Umbilical cord (tissue), 2 donors: ENCODE measurements at places on chromosomes 16 and 17.
A peak's percentile ranks its signal among the peaks of the same experiment; 100 is the strongest.

- no peak for DNase-seq
Observed at GRCh38 chr16:70753694-70754325, 47.1 kb downstream of the VAC14 start.

DNA sequence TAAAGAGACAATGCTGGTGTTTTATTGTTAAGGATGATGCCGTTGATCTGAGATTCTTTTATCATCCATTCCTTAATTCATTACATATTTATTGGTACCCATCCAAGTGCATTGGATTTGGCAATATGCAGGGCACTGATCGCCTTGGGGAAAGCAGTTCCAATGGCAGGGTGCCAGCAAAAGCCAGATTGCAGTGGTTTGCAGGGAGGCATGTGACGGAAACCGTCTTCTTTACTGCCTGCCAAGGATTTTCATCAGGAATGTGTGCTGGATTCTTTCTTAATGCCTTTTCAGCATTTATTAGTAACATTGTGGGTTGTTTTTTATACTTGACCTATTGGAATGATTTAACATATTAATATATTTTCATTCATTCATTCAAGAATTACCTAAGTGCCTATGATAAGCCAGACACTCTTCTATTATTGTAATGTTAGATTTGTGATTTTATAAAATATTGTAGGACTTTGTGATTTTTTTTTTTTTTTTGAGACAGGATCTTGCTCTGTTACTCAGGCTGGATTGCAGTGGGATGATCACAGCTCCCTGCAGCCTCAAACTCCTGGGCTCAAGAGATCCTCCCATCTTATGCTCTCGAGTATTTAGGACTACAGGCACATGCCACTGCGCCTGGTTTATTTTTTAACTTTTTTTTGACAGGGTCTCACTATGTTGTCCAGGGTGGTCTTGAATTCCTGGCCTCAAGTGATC is 93.4 kb upstream of the TNRC6A start:
- peak; percentile 93 for DNase-seq

- peak; percentile 50 for DNase-seq
Observed at GRCh38 chr17:66190738-66191592, 968 bp downstream of the CEP112 start.

DNA sequence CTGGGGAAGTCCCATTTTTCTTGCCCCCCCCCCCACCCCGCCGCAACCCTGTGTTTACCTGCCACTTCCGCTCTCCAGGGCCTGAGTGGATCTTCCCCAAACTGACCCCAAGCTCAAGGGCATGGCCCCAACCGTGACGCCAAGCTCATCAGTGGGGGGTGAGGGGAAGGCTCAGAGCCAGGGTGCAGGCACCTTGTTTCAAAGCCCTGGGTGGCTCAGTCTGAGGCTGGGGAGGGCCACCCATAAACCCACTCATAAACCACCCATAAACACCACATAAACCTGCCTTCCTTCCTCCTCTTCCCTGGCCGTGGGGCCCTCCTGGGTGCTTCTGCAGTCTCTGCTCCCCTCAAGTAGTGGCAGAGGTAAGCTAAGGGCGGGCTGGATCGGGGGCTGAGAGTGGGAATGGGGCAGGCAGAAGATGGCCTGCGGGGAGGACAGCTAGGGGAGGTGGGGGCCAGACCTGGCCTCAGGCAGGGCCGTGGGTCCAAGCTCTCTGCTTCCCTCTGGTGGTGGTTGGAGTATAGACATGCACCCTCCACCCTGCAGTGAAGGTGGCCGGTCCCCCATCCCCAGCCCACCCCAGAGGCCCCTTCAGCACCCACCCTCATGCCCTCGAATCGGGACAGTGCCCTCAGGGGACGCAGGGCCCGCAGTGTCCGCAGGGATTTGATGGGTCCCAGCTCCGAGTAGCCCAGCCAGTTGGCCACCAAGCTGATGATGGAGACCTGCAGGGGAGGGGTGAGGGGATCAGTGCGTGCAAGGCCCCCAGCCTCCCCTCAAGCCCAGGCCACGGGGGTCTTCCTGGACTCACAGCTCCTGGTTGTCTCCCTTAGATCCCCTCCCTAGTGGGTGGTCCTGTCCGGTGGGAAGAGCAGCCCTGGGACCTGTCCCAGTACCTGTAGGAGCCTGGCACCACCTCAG is 14.6 kb upstream of the CD79B start:
- DNase-seq = peak; percentile 16

DNA sequence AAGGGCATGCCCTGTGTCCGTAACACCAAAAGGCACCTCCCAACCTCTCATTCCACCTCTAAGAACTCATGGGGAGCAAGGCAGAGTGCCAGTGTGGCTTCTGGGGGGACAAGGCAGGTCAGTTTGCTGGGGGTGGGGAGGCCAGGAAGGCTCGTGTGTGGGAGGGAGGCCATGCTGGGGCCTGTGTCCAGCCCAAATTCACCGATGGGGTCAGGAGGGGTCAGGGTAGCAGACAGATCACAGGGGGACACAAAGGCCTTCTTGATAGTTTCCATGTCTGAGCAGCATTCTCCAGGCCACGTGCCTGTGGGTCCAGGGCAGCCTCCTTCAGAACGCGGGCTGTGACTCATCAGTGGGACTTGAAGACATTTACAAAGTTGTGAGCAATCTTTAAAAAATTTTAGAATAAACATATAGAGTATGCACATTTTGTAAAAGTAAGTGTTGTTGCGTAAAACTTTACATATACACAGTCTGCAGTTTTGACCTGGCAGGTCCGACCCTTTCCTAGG is 20.9 kb downstream of the SPACA3 start:
- peak; percentile 89 for DNase-seq

GRCh38 chr16:17067882-17068281 is 402.9 kb downstream of the XYLT1 start:
- no peak for DNase-seq

GRCh38 chr16:79517156-79517555 is 83.4 kb downstream of the MAF start:
- no peak for DNase-seq

DNA sequence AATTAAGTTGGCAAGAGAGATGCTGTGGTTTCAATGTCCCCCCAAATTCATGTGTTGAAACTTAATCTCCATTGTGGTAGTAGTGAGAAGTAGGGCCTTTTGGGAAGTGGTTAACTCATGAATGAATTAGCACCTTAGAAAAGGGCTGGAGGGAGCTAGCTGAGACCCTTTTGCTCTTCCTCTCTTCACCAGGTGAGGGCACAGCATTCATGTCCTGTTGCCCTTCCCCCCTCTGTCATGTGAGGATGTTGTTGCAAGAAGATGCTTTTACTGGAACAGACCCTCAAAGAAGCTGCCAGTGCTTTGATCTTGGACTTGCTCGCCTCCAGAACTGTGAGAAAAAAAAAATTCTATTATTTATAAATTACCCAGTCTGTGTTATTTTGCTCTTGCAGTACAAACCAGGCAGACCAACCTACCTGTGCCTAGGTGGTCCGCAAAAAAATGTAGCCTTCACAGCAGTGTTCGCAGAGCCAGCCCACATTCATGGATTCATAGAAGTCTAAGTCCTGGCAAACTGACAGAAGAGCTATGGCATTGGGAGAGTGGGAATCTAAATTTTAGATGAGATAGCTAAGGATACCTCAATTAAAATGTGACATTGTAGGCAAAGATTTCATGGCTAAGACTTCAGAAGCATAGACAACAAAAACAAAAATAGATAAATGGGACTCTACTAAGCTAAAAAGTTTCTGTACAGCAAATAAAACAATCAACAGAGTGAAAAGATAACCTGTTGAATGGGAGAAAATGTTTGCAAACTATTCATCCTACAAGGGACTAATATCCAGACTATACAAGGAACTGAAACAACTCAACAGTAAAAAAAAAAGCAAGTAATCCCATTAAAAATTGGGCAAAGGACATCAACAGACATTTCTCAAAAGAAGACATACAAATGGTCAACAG is 32.0 kb upstream of the ABCA5 start:
- no peak for DNase-seq

DNA sequence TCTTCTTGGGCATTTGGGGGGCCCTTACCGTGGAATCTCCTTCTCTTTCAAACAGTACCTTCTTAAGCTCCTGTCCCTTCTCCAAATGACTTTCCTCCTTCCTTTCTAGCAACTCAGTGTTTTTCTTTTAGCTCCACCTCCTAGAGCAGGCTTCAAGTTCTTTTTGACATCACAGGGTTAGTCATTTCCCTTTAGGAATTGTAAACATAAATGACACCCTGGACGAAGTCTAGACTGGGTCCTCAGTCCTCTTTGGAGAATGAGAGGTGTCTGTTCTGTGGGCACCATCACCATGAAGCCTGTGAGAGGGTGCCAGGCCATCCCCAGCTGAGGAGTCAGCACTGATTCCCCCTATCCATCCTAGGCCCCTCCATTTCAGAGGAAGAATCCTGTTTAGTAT is 94.7 kb downstream of the SALL1 start:
- no peak for DNase-seq

DNA sequence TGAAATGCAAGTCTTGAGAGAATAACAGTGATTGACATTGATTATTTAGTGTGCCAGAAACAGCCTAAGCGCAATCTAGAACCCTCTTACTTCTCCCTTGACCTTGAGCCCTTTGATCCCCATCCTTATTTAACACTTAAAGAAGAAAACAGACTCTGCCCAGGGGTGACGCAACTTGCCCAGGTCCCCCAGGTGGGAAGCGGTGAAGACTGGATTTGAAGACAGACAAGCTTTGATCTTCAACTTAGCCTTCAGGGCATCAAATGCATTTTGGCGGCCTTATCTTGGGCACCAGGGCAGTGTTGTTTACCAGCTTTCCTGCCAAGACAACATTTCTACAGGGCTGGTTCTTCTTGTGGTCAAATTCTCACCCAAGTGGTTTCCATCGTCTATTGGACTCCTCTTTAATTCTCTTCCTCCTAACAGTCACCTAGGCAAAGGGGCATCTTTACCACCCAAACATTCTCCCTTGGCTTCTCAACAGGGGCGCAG is 8.9 kb upstream of the CIITA start:
- DNase-seq = no peak

DNA sequence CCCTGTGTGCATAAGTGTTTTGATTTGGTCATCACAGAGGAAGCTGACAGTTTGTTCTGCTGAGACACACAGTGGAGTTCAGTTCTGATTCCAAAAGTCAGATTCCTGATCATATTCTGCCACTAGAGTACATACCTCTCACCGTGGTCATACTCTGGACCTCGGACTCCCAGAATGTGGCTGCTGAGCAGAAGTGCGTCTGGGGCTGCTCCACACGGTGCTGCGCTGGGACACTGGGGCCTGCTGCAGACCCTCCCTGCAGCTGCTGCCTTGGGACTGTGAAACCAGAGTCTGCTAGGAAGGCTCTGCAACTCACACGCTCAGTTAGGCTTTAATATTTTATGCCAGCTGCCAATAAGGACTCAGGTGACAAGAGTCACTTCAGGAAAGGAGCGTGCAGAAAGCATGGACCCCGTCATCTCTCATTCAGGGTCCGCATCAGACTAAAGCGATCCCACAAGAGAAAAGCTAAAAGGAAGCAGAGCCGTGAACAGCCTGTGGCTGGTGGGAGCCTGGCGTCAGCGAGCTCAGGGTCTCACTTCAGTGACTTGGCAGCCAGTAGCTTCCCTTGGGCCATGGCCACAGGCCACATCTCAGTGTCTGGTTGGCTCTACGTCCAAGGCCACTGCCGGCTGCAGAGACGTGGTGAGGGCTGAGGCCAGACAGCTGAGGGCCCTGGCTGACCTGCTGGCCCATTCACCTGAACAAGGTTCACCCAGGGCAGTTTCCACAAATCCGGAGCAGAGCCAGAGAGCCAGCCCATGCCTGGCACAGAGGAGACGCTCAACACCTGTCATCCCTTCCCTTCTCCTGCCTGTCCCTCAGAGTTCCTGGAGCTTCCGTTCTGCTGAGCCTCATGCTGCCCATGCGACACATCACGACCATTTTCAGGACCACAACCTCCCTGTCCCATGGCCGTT is 24.7 kb upstream of the KIFC3 start:
- no peak for DNase-seq

DNA sequence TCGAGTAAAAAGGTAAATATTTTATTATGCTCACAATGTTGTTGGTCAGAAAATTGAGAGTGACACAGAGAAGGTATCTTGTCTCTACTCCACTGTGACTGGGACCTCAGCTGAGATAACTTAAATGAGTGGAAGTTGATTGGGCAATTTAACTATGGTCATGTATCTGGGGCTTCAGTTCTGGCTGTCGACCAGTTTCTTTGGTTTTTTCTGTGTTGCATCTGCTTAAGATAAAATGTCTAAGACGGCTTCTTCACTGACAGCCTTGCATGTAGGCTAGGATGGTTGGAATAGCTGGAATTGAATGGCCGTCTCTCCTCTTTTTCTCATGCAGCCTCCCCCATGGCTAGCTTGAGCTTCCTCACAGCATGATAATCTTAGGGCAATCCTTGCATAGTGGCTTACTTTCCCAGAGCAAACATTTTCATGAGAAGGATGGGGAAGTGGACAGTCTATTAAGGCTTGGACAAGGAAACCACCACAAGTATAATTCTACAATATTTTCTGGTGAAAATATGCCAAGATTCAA is 433.7 kb downstream of the KIF2B start:
- DNase-seq = peak; percentile 61

GRCh38 chr16:73172973-73173709 is 125.2 kb upstream of the ZFHX3 start:
- DNase-seq = peak; percentile 40

DNA sequence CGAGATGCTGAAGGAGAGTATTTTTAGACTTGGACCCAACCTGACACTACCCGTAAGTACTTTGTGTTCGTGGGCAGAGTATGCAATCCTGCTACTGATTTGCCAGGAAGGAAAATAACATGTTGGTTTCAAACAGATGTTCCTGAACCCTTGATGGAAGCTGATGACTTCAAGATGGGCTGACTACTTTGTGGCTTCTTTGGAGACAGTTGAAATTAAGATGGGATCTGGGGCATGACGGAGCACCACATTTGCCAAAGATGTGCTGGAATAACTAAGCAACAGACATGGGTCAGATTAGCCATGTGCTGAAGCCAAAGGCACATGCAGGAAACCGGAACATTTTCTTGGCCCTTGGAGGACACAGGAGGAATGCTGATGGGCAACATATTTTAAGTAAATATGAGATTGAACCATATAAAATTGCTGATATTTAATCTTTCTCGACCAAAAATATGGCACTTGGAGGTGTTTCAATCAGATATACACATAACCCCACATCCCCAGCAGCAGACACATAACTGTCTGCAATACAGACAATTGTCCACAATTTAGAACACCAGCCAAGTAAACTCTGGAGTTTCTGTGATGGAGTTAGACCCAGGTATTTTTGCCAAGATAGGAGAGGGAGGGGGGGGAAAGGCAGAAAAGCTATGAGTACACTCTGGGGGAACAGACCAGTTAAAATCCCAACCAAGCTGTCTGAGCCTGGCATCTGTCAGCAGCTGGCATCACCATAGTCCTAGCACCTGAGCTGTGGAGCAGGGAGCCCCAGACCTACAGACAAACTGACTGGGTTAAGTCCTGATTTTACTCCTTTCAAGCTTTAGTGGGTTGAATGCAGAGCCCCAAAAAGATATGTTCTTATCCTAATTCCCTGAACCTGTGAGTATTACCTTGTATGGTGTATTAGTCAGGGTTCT is 329.4 kb upstream of the CDH5 start:
- no peak for DNase-seq
